Activated CD4-positive, CD25-positive, alpha-beta regulatory T cell treated with anti-CD3 and anti-CD28 coated beads, Interleukin-2, amount 50 U/mL, for 72 hours (primary cell): ENCODE measurements at places on chromosomes 2 and 18.

DNA sequence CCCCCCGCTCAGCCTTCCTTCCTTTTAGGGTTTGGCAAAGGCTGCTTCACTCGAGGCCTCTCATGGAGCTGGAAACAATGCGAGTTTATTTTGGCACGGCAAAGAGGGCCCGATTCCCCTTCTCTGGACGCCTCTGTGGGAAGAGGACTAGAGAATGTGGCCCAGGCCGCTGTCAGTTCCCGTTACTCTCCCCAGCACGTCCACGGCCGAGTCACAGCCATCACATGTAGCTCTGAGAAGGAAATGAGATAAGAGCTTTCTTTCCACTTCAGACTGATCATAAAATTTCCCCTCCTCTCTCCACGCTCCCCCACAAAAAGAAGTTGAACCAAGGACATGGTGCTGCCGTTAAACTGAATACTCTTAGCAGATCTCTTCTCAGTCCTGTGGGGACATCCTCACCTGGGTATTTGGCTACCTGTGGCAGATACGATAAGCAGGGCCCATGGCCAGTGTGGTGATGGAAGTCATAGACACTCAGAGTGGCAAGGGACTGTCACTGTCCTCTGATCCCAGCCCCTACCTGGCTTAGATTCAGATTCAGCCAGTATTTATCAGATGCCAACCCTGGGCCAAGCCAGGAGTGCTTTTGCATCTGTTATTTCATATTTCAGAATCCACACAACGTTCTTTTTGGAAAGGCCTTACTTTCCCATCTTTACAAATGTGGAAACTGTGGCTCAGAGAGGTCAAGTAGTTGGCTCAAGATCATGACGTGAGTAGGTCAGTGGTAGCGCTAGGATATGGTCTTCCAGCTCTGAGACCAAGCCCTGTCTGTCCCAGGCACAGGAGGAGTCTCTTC is 101.2 kb downstream of the MCFD2 start:
- no peak for DNase-seq

- DNase-seq, result no peak
Measured at GRCh38 chr2:147133286-147133908, 711.4 kb upstream of the ACVR2A start.

DNA sequence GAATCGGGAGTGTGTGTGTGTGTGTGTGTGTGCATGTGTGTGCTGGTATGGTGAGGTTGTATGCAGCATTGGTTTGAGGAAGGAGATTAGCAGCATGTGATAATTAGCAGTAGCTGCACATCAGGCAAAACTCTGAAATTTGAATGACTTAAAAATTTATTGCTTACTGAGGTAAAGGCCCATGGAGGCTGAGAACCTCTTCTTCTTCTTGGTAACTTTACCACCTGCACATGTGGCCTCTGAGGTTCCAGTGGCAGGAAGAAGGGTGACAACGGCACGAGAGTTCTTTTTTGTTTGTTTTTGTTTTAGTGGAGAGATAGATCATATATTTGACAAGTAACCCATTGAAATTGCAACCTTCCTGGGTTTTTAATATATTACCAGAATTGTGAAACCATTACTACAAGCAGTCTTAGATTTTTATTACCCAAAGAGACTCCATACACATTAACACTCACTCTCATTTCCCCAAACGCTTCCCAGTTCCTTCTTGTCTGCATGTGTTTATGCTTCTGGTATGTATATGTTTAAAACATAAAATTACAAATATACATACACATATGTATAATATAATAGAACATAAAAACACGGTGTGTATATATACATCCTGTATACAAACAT is 292.1 kb downstream of the PTGR3 start:
- DNase-seq, result no peak

DNA sequence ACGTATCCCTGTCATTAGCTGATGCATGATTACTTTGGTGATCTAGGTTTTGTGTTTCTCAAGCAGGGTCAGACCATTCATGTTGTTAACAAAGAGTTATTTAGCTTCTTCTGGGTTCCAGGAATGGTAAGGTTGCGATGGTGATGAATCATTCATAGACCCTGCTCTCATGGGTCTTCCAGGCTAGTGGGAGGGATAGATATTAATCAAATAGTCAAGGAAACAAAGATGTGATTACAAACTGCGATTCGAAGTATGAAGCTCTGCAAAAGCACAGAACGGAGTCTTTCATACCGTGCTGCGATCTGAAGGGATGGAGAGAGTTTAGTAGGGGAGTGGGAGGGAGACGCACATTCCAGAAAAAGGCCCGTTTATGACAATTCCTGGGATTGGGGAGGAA is 42.1 kb downstream of the CAVIN2 start:
- no peak for DNase-seq

GRCh38 chr18:10398571-10398970 is 55.9 kb upstream of the APCDD1 start:
- DNase-seq, result no peak

- no peak for DNase-seq
Measured at GRCh38 chr2:237058423-237058822, 27.3 kb upstream of the COPS8 start.

DNA sequence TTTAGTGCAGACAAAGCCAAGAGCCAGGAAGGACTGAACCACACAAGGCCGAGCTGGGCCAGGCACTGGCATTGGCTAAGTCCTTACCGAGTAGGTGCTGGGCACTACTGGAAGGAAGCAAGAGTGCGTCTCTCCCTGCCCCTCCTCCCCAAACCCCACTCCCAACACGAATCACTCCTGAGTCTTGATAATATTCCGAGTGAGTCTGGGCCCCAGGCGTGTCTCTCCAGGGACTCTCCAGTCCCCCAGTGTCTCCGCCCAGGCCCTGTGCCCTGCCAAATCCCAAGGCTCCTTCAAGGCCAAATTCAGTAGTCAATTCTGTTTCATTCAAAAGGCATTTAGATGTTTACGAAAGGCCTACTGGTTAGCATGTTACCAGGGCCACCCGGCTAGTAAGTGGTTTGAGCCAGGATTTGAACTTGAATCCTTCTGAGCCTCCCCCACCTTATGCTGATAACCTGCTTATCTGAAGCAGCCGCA is 82.8 kb downstream of the GLI2 start:
- no peak for DNase-seq
